ENCODE measurements at places on chromosomes 1 and 21. TPM values are rescaled to one million over a fixed set of nuclear protein-coding genes. Genes with fewer than 3 reads are reported as not detected.

PTGS2 gene
- 71.5 TPM for total RNA-seq

KCNK1 gene
- 2.8 TPM for total RNA-seq

C1QB gene
- not detected for total RNA-seq

LCE2B gene
- total RNA-seq = not detected

LRRC71 gene
- total RNA-seq = not detected

LCE3E gene
- total RNA-seq = not detected

TNFRSF25 gene
- total RNA-seq = 5.7 TPM

EDARADD gene
- not detected for total RNA-seq

GSTM1 gene
- total RNA-seq = not detected

KCNJ10 gene
- total RNA-seq = not detected

OR6K6 gene
- total RNA-seq = not detected

LAMC2 gene
- total RNA-seq = 4.3 TPM

GNAT2 gene
- total RNA-seq = not detected

CDC73 gene
- total RNA-seq = 24.6 TPM

PTCH2 gene
- 0.18 TPM for total RNA-seq

GBP7 gene
- total RNA-seq = not detected

KCNJ15 gene
- total RNA-seq = not detected

OR2T2 gene
- not detected for total RNA-seq

HEYL gene
- total RNA-seq = 2.5 TPM

ATP6V1G3 gene
- not detected for total RNA-seq

MAB21L3 gene
- not detected for total RNA-seq

HES2 gene
- total RNA-seq = 0.49 TPM

CCDC185 gene
- not detected for total RNA-seq

ERICH3 gene
- not detected for total RNA-seq

TDRKH gene
- 1.8 TPM for total RNA-seq

CACNA1E gene
- total RNA-seq = not detected

MIB2 gene
- 51.0 TPM for total RNA-seq

TNFRSF1B gene
- 30.5 TPM for total RNA-seq

HSD3B1 gene
- total RNA-seq = not detected

FGR gene
- not detected for total RNA-seq

LAPTM5 gene
- 0.72 TPM for total RNA-seq

RSPO1 gene
- total RNA-seq = not detected

CHIT1 gene
- not detected for total RNA-seq

REG4 gene
- total RNA-seq = not detected

Measured in cardiac atrium fibroblast (primary cell).